ENCODE measurements at places on chromosomes 3 and 15.

GRCh38 chr15:77737238-77738037, 104.7 kb upstream of the LINGO1 start:
- DNase-seq, result no peak

- DNase-seq, result no peak
These were observed 24.4 kb downstream of the MAGEF1 start for GRCh38 chr3:184687363-184688015.

- peak; percentile 29 for DNase-seq
These were observed at the start of gene RASGRF1 for GRCh38 chr15:79090487-79091203. Gene RASGRF1, minus strand, starts transcription at chr15:79090780. Its CDS starts 282 bp downstream, at chr15:79090498.

- no peak for DNase-seq
These were observed 186.7 kb upstream of the GADL1 start for GRCh38 chr3:31081018-31081662.

- no peak for DNase-seq
These were observed 18.7 kb upstream of the NEO1 start for GRCh38 chr15:73033611-73034010.

DNA sequence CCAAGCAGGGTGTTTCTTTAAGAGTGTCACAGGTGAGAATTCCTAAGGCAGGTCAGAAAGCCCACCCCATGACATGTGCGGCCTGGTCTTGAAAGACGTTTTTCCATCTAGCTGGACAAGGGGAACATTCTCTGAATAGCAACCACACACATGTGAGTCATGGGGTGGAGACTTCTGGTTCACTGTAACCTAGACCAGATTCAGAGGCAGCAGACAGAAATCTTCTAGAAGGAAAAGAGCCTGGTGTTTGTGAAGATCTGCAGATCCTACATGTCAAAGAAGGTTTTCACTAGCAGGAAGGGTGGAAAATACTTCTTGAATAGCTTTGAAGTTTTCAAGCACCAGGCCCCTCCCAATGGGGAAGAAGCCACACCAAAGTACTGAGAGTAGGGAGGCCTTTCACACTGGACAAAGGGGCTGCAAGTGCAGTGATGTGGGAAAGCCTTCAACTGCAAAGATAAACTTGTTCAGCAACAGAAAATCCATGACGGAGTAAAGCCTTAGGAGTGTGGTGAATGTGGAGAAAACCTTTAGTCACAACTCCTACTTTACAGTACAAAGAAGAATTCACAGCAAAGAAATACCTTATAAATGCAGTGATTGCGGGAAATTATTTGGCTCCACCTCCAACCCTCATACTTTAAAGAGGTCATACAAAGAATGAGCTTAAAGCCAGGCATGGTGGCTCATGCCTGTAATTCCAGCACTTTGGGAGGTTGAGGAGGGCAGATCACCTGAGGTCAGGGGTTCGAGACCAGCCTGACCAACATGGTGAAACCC, 17.6 kb downstream of the ADAM10 start:
- DNase-seq, result peak; percentile 60

DNA sequence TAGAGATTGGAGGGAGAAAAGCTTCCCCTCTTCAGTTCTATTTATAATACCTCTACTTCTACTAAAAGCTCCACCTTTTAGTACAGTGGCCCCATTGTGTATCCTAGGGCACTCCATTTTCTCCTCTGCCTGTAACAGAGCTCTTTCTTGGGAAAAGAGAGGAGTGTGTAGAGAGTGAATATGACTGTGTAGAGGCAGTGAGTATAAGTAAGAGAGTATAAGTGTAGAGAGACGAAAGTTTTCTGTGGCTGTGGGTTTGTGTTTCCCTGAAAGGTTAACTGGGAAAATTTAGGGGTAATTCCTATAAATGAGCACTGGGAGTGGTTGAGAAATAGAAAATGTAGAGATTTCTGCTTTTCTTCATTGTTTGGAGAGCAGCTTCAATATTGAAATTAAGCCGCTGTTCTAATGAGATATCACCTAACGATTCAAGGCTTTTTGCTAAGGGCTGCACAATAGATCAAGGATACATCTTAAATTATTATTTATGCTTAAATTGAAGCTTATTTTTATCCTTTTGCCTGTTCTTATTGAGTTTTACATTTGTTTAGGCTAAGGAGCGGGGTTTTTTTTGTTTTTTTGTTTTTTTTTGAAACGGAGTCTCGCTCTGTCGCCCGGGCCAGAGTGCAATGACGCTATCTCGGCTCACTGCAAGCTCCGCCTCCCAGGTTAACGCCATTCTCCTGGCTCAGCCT, 6.9 kb downstream of the IQGAP1 start:
- DNase-seq, result no peak

GRCh38 chr3:134441321-134441720, 44.5 kb downstream of the ANAPC13 start:
- peak; percentile 44 for DNase-seq

GRCh38 chr15:67967871-67968431, 86.2 kb upstream of the PIAS1 start:
- peak; percentile 34 for DNase-seq

DNA sequence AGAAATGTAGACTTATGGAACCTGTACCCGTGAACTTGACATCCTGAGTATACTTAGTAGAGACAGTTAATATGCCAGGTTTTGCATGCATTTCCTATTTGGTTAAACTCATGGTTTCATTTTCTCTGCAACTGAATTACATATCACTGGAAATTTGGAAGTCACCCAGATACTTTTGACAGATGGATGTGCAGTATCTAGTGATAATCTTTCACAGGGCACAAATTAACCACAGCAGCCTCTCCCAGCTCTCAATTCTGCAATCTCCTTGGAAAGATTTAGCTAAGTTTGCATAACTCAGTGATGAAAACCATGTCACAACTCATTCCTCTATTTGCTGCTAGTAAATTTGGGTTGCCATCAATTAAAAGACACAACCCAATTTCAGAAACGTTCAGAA, 162.3 kb upstream of the TPM1 start:
- no peak for DNase-seq

DNA sequence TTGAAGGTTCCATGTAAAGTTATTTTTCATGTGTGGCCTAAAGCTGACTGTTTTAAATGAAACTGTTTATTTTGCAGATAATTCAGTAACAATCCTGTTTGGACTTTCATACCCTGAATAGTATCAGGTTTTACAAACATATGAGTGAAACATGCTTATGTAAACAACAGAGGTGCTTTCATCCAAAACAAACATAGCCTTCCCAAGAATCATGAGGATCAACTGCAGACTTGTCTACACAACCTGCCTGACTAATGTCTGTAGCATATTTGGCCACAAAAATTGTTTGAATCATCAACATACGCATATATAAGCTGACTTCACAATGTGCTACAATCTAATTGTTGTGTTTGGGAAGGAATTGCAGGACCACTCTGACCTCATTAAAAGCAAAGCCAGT, 190.4 kb downstream of the DIPK2A start:
- DNase-seq, result peak; percentile 66

DNA sequence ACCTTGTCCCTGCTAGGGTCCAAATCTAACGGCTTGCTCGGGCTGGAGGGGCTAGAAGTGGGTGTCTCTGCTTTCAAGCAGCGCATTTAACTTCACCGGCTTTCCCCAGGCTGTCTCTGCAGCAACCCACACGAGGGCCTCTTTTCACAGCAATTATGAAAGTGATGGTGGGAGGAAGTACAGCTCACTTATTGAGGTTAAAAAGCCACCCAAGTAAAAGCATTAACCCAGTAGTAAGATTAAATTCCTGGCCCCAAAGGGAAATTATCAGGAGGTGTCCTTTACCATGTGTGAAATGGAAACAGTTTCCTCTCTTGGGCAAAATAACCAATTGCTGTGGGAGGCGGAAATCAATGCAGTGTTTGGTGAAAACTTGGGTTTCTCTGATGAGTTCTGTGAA, 41.1 kb downstream of the NGRN start:
- DNase-seq, result no peak

DNA sequence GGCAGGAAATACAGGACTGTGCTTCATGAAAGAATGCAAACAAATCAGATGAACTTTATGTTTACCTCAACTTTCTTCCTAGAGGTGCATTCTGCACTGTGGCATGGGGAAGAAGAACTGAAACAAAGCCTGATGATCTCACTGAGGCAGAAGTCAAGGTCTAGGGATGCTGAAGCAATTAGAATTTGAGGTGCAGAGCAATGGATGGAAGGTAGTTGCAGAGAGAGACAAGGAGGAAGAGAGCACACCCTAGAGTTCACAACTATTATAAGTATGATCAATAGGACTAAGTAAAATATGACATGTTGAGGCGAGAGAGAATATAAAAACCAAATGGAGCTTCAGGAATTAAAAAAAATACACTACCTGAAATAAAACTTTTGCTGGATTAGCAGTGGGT, 420.1 kb downstream of the EDEM1 start:
- DNase-seq, result no peak

- no peak for DNase-seq
These were observed 44.0 kb downstream of the IDH2 start for GRCh38 chr15:90058308-90058707.

GRCh38 chr15:38226608-38227266, 25.9 kb upstream of the SPRED1 start:
- DNase-seq, result peak; percentile 93

DNA sequence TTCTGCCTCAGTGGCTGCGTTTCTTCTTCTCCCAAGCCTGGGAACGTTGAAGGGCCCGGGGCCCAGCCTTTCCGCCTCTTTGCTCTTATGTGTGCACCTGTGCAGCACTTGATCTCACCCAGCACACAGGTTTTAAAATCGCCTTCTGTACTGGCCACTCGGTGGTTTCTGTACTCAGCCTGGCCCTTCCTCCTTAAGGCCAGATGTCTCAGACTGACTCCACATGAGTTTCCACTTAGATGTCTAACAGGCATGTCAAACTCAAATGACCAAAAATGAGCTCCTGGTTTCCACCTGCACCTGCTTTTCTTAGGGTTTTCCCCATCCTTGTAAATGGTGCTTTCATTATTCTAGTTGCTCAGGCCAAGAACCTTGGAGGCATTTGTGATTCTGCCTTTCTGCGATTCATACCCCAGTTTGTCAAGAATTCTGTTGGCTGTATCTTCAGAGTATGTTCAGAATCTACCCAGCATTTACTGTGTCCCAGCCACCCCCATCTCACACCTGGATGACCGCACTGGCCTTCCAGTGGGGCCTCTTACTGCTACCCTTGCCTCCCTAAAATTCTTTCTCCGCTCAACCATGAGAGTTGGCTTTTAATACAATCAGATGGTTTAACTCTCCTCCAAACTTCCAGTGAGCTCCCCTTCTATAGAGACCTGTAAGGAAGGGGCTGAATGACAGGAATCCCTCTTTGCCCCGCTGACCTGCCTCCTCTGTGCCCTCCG, 2.2 kb upstream of the TRAK1 start:
- no peak for DNase-seq

DNA sequence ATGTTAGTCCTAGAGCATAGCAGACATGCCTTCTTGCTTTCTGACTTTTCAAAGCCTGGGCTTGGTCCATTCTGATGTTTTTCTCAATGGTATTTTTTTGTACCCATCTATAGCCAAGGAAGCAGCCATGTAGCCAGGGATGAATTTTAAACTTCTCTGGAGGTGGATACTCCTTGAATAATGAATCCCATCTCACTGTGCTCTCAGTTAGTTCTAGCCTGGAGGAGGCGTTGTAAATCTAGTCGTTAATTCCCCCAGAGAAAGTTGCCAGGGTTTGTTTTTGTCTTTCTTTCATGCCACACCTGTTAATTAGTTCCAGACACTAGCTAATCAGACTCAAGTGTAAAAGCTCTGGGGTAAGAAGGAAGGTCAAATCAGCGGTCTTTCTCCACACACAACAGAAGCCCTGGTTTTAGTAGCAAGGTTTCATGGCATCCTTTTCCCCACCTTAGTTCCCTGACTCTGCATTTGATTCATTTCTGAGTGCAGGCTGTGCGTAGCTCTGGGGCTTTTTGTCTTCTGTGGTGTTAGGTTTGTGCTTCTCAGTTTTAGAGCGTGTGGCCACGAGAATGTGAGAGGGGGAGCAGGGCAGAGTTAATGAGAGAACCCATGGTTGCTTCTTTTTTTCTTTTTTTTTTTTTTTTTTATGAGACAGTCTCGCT, 19.7 kb downstream of the PTPRG start:
- no peak for DNase-seq

DNA sequence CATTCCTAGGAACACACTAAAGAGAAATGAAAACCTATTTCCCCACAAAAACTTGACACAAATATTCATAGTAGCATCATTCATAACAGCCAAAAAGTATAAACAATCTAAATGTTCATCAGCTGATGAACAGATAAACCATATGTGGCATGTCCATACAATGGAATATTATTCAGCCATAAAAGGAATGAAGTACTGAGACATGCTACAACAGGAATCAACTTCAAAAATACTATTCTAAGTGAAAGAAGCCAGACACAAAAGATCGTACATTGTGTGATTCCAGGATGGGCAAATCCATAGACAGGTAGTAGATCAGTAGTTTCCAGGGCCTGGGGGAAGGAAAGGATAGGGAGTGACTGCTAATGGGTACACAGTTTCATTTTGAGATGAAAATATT, 118.0 kb downstream of the GSK3B start:
- no peak for DNase-seq

DNA sequence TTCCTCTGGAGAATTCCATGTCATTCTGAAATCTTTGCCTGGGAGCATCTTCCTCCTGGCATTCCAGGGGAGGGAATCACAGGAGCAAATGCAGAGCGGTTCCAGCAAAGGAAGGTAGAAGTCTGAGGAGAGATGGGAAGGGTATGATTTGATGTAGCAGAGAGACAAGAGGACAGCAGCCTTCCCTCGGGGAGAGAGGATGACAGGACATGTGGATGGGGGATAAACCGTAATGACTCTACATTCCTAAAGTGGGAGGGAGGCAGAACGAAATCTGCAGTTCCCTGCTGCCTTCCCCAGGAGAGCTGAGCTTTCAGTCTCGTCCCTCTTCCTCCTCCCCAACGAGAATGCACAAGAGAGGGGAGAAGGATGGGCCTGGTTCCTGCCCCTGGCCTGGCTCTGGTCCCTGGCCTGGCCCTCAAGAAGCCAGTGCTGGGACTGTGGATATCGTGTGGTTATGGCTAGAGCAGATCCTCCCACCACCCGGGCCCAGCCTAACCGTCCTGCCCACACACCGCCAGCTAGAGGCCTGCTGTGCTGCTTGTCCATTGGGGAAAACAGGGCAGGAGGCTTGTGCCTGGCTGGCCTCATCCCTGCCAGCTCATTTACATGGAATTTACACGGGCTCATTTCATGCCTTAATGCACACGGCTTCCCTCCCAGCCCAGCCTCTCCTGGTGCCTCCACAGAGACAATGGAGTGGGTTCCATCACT, 26.6 kb downstream of the SEMA7A start:
- DNase-seq, result peak; percentile 96

GRCh38 chr3:32354362-32354778, 37.3 kb upstream of the CMTM7 start:
- no peak for DNase-seq

All from foreskin fibroblast (primary cell).